ENCODE measurements at places on chromosomes 7 and 10.

DNA sequence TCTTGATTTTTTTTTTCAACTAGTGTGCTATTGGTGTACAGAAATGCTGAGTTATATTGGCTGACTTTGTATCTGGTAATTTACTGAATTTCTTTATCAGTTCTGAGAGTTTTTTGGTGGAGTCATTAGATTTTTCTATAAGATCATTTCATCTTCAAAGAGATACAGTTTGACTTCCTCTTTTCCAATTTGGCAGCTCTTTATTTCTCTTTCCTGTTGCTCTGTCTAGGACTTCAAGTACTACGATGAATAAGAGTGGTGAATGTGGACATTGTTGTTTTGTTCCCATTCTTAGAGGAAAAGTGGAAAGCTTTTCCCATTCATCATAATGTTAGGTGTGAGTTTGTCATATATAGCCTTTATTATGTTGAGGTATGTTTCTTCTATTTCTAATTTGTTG lies 50.2 kb downstream of the LOXL4 start:
- DNase-seq = no peak

- peak; percentile 5 for DNase-seq
These were observed 78.8 kb downstream of the FAM13C start for GRCh38 chr10:59283456-59284091.

DNA sequence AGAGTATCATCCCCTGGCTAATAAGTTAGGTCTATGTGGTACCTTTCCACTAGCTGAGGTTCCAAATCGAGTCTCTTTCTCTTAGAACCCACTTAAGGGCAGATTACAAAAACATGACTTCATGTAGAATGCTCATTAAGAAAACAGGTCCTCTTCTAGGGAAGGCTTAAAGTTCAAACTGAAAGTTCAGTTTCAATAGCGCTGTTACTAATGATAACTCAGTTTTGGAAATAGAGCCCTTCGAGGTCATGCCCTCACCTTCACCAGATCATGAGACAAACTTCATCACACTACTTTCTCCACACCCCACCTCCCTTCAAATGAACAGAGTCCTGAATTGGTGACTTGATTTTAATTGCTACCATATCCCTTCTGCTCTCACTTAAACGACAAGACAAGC lies 26.2 kb downstream of the HGF start:
- DNase-seq = no peak

DNA sequence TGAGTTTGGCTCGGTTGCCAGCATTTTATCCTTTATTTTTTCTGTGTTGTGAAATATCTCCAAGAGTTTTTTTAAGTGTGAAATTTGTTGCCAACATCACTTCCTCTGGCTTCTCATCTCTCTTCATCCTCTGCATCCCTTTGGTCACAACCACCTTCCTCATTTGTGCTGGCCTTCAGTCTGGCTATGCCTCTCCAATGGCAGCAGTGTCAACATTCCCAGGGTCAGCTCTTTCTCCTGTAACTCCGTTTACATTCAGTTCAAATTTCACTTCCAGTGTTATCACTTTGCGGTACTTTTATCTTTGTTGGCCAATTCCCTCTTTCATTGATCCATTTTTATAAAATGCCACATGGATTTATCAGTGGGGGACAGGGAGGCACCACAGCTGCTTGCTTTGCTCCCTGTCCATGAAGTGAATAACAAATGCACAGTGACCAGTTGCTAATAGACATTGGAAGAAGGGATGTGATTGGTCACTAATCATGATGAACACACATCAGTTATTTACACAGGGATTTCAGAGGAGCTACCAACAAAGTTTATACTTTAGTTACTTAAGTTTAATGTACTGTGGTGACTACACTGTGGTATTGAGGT lies 311.4 kb upstream of the LRGUK start:
- no peak for DNase-seq

GRCh38 chr7:140192176-140192575 lies 15.4 kb upstream of the KDM7A start:
- DNase-seq = no peak

DNA sequence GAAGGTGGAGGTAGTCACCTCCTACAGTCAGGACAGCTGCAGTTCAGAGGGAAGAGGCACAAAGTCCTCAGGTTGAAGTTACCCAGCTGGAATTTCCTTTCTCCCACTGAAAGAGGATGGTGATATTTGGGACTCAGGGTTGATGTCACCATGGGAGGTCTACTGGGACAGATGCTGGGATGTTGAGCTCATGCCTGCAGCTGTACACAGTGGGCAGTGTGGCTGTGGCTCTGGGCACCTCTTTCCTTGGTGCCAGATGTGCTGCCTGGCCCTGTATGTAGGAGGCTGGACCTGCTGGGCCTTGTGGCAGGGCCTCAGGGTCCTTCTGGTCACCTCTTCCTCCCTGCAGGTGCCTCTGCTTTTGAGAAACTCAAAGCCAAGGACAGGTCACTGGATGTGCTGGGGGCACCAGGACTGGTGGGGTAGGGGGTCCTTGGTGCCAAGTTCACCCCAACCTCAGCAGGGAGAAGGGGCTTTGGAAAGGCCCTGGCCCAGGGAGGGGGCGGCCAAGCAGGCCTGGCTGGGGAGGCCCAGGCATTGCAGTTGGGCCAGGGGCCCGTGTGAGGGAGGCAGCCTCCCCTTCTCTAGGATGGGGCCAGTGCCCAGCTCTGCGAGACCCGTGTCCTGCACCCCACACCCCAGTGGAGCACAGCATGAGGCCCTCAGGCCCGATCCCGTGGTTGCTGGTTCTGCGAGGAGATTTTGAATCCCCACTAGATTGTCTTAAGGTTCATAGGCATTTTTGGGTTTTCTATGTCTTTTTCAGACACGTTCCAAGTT lies 103.1 kb downstream of the BMS1 start:
- DNase-seq = no peak

DNA sequence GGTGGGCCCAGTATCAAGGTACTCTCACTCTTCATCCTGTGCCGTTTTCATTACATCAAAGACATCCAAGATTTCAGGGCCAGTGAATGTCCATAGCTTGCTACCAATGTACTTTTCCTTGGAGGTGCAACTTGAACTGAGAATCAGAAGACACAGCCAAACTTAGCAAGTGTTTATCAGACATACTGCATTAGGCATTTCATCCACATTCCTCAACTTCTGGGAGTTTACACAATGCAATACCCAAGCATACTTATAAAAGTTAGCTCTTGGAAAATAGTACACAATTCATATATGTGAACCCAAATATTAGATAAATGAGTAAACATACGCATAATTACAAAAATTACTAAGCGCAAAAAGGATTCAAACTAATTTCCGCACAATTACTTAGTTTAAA lies 216.3 kb upstream of the RHOBTB1 start:
- no peak for DNase-seq

- no peak for DNase-seq
These were observed 2.6 kb downstream of the MRPL43 start for GRCh38 chr10:100984672-100985177.

- no peak for DNase-seq
These were observed 48.6 kb upstream of the PPIF start for GRCh38 chr10:79298403-79299244.

DNA sequence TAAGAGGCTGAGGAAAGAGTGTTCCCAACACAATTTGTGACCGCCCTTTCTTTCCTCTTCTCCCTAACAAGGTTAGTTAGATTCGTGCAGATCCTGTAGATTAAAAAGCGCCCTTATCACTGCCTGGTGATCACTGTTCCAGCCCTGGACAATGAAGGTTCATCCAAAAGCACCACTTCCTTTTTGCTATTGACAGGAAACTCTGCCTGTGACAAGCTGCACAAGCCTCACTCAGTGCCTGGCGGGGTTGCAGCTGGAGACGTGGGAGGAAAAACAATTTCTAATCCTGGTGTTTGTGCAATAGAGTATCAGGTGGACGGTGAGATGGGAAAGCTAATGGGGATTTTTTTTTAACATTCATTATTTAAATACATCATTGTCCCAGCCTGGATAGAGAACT lies 105.9 kb upstream of the CAV2 start:
- no peak for DNase-seq

- DNase-seq = peak; percentile 72
These were observed 248.9 kb downstream of the COBL start for GRCh38 chr7:51067757-51068156.

GRCh38 chr10:120981601-120982391 lies 130.6 kb downstream of the WDR11 start:
- DNase-seq = peak; percentile 63

DNA sequence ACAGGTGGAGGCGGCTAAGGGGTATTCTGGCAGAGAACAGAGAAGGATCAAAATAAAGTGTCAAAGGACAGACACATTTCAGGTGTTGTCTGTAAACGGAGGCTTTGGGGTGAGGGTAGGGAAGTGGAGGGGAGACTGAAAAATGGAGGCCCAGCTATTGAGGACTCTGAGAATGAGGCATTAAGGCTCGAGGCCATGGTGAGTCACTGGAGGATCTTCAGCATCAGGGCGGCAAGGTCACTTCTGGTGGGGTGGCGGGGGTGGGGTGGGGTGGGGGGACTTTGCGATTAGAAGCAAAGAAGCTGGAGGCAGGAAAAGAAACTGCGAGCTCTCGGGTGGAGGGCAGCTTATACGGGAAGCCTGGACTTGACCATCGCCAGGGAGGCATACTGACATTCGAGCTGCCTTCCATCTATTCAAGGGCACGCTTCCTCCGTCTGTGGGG lies 58.4 kb upstream of the PCGF5 start:
- DNase-seq = no peak

DNA sequence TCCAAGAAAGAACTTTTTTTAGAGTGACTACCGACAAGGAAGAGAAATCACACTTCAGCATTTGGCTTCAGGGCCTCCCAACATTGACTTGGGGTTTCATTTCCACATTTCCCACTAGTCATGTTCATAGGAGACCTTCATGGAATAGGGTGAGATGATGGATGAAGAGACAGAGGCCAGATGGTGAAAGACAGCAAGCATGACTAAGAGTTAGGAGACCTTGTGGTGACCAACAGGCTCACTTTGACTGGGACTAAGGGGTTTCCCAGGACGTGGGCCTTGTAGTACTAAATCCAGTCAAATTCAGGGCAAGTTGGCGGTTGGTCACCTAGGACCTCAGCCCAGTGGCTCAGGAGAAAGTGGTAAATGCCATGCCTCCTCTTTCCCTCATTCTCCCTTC lies 3.0 kb upstream of the GIMAP5 start:
- DNase-seq = no peak

GRCh38 chr10:71782917-71783490 lies 9.7 kb upstream of the VSIR start:
- DNase-seq = no peak

GRCh38 chr10:46328853-46329689 lies 42.3 kb downstream of the ANTXRL start:
- no peak for DNase-seq

- DNase-seq = no peak
These were observed 344.2 kb upstream of the GALNT17 start for GRCh38 chr7:70787771-70788170.

DNA sequence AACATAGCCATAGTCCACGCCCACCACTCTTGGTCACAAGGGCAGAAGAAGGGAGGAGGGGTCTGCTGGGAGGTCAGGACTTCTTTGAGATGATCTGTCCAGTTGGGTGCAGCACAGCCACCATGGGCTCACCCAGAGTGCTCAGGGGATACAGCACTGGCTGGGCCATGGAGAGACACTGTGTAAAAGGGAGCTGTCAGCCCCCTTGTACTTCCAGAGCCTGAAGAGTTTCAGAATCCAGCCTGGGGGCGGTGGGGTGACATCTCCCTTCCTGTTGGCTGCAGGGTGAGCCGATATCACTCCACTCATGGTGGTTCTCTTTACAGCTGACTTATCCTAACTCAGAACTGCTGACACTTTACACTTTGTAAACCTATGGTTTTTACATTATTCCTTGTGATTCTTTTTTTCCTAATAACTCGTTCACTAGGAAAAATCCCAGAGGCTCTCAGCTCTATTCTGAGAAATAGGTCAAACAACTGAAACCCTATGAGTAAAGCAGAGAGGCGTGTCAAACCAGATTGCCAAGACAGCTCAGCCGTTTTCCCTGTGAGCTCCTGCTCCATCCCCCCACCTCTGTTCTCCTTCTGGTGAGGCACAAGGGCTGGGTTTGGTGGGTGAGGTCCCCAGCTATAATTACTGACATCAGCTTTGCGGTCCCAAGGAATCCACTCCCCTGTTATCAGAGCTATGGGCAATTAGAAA lies 3.2 kb upstream of the MRPS24 start:
- peak; percentile 11 for DNase-seq

GRCh38 chr7:87328281-87328680 lies 17.2 kb upstream of the CROT start:
- DNase-seq = peak; percentile 10

GRCh38 chr10:8437896-8438295 lies 383.4 kb downstream of the GATA3 start:
- no peak for DNase-seq

- peak; percentile 14 for DNase-seq
These were observed 43.5 kb upstream of the ZMIZ1 start for GRCh38 chr10:79025199-79025832.

DNA sequence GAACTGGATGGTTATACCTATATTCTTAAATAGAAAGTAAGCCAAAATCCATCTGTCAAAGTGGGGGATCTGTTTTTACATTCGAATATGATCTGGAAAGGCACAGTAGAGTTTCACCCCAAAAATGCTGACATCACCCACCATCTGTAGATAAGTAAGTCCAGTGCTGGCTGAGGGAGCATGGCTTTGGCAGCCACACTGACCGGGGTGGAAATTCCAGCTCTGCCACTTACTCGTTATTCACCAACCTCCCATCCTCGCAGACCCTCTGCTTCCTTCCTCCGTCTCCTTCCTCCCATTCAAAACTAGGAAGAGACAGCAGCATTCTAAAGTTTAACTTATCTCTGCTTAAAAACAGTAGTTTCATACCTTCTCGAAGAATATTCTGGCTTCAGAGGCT lies 84.9 kb upstream of the GATA3 start:
- DNase-seq = no peak

- no peak for DNase-seq
These were observed 82.5 kb downstream of the CTTNBP2 start for GRCh38 chr7:117790731-117791130.

DNA sequence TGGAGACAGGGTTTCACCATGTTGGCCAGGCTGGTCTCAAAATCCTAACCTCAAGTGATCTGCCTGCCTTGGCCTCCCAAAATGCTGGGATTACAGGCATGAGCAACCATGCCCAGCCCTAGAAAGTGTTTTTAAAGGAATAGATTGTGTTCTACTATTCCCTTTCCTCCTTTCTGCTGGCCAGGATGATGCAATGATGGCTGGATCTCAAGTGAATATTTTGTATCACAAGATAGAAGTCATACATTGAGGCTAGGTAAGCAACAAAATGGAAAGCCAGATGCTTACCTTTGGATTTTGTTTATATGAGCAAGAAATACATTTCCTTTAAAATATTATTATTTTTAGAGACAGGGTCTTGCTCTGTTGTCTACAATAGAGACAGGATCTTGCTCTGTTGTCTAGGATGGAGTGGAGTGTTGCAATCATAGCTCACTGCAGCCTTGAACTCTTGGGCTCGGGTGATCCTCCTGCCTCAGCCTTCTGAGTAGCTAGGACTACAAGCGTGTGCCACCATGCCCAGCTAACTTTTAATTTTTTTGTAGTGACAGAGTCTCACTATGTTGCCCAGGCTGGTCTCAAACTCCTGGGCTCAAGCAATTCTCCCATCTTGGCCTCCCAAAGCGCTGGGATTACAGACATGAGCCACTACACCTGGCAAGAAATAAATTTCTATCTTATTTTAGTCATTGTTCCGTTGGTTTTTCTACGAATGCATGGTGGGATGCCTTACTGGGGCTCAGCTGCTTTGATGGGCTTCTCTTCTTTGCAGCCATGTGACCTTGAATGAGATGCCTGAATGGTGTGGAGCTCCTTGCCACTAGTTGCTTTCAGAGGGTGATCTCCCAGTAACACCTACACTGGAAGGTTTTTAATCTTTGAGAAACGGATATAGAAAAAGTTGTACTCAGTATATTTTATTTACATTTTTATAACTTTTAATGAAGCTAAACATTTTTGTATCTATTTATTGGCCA lies 5.8 kb upstream of the AEBP1 start:
- no peak for DNase-seq
